Fibroblast of gingiva (primary cell): ENCODE measurements at places on chromosomes 3 and 15.

GRCh38 chr3:5122741-5123706 lies 932 bp downstream of the ARL8B start:
- DNase-seq = peak; percentile 91

GRCh38 chr3:126567696-126568438 lies 9.1 kb upstream of the C3orf22 start:
- DNase-seq = no peak

- peak; percentile 57 for DNase-seq
Measured at GRCh38 chr3:134078169-134078831, 48.6 kb upstream of the SLCO2A1 start.

- peak; percentile 1 for DNase-seq
Measured at GRCh38 chr3:156978481-156978961, 152.4 kb downstream of the LEKR1 start.

DNA sequence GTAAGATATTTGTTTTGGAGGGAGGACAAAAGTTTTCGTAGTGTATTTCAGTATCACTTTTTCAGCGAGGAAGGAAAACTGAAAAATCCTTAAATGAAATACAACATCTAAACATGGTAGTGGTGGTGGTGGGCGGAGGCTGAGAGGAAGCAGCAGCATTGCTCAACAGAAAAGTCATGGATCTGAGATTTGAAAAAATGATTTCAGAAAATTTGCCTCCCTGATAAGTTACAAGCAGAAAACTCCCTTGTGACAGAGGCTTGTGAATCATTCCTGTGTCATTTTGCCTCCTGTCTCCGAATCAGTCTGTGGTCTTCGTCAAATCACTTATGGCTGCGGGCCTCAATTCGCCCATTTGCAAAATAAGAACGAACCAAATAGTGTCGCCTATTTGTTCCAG lies 965 bp upstream of the CRBN start:
- no peak for DNase-seq

DNA sequence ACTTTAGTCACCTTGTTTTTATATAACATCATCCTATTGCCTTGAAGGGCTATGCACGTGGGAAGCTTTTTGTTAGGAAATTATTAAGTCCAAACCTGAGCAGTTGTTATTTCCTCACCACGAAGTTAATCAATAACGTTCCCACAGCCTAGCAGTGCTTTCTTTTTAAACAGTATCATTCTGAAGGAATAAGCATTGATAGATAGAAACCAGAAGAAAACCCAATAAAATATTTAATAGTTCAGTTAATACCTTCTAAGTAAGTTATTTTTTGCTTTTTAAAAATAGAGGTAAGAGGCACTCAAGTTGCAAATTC lies 149.3 kb downstream of the KCNMB2 start:
- DNase-seq = no peak

- DNase-seq = no peak
Measured at GRCh38 chr3:140448001-140448400, 229.9 kb upstream of the TRIM42 start.

DNA sequence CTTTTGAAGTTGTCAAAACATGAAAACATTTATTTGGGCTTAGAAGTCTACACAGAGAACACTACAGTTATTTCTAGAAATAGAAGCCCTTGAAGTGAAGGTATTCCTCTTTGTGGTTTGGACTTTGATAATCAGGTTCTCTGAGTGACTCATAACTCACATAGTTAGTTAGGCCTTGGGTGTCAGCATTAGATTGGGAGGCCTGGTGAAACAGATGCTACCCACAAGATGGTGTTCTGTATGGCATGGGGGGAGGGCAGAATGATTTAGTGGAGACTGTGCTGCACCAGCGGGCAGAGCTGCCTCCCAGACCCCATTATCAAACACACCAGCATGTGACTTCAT lies 108.9 kb upstream of the ETV5 start:
- DNase-seq = no peak

GRCh38 chr15:83733691-83734090 lies 79.8 kb downstream of the ADAMTSL3 start:
- DNase-seq = no peak

- no peak for DNase-seq
Measured at GRCh38 chr15:52217186-52217585, 26.0 kb upstream of the GNB5 start.

GRCh38 chr15:96448923-96449322 lies 118.4 kb downstream of the NR2F2 start:
- DNase-seq = no peak

GRCh38 chr15:58584789-58585461 lies 153.1 kb downstream of the LIPC start:
- DNase-seq = no peak

GRCh38 chr15:26261966-26262365 lies 398.8 kb upstream of the ATP10A start:
- no peak for DNase-seq

- peak; percentile 37 for DNase-seq
Measured at GRCh38 chr3:89521328-89521727, 413.9 kb downstream of the EPHA3 start.

- no peak for DNase-seq
Measured at GRCh38 chr15:61079529-61079928, 149.6 kb downstream of the RORA start.

- no peak for DNase-seq
Measured at GRCh38 chr15:51401051-51401780, 59.8 kb downstream of the GLDN start.

DNA sequence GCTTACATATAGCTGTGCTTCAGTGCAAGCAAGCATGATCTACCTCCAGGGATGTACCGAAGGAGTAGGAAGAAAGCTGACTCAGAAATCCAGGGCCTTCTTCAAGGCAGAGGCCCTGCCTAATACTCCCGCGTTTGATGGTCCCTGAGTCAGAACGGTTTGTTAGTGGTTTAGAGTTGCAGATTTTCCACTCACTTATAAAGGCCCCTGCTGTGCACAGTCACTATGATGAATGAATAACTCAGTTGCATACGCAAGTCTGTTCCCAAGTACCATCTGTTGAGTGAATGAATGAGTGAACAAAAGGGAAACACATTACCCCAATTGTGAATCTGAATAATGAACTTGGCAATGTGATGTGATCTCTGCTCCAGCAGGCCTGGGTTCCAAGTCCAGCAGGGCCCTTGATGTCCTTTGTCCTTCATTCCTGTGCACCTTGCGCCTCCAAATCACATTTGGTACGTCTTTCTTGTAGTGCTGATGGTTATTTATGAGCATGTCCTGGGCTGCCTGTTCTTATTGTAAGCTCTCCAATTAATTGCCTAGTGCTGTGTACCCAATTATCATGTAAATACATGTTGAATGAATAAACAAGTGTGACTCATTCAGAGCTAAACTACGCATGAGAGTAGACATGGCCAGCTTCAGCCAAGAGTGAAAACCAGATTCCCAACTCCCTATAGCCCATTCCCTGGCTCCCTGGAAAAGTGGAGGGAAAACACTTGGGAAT lies 85.3 kb upstream of the LIMD1 start:
- DNase-seq = peak; percentile 90

- DNase-seq = no peak
Measured at GRCh38 chr3:57370341-57370740, 77.9 kb upstream of the ASB14 start.

DNA sequence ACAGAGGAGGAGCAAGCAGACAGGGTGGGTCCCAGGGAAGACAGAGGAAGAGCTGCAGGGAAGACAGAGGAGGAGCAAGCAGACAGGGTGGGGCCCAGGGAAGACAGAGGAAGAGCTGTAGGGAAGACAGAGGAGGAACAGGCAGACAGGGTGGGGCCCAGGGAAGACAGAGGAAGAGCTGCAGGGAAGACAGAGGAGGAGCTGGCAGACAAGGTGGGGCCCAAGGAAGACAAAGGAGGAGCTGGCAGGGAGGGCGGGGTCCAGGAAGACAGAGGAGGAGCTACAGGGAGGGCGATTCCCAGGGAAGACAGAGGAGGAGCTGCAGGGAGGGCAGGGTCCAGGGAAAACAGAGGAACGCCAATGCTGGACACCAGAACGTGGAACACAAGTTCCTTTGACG lies 66.5 kb downstream of the PLXNA1 start:
- no peak for DNase-seq

DNA sequence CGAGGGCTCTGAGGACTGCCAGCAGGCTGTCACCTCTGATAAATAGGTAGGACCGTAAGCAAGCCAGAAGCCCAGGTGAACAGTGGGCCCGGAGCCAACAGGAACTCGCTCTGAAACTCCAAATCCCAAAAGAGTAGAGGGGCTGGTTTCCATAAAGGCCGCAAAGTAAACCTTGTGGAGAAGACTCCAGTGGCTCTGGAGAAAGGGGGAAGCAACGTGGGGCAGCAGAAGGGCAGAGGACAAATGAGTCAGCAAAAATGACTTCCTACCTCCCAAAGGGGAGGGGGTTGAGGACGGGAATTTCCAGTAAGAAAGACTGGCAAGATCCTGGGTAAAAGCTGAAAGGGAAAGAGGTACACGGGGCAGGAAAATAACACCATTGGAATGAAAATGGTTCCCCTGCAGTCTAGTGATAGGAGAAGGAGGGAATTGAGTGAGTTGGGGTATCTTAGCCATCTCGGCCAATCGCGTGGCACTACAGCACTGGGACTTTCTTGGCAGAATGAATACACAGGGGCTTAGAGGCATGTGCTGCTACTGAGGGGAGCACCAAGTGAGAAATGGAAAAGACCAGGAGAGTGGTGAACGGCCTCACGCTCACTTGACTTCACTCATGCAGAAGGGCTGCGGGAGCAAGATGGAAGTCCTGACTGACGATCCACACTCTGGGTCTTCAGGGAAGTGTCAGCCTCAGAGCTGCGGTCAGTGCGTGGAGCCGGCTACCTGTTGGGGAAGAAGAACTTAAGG lies 33.2 kb downstream of the BMF start:
- DNase-seq = no peak
